ENCODE measurements at places on chromosomes 1 and 21. TPM values are rescaled to one million over a fixed set of nuclear protein-coding genes. Genes with fewer than 3 reads are reported as not detected.

Gene DOP1B
- 1.4 TPM for total RNA-seq

Gene FMO1
- total RNA-seq: not detected

Gene LINGO4
- total RNA-seq: not detected

Gene CYP4A11
- total RNA-seq: not detected

Gene PPM1J
- total RNA-seq: not detected

Gene KRTAP19-3
- total RNA-seq: not detected

Gene CYP4Z1
- total RNA-seq: not detected

Gene FAM151A
- total RNA-seq: not detected

Gene AQP10
- total RNA-seq: not detected

Gene P3H1
- total RNA-seq: 182 TPM

Gene PRDM16
- total RNA-seq: 0.05 TPM

Gene NCAM2
- not detected for total RNA-seq

Gene RNU1-2
- under 0.01 TPM for total RNA-seq

Gene BCL2L15
- 0.13 TPM for total RNA-seq

Gene IBA57
- total RNA-seq: 2.3 TPM

Gene SEC16B
- 0.82 TPM for total RNA-seq

Gene RHEX
- not detected for total RNA-seq

Gene VASH2
- total RNA-seq: 1.0 TPM

Gene BCAS2
- 79.5 TPM for total RNA-seq

Gene PPT1
- 85.2 TPM for total RNA-seq

Gene OR10T2
- total RNA-seq: not detected

Gene SSX2IP
- total RNA-seq: 14.0 TPM

Gene PRAMEF17
- total RNA-seq: not detected

Gene SLC50A1
- total RNA-seq: 23.4 TPM

Gene GPR3
- 0.38 TPM for total RNA-seq

Gene FCGR1A
- total RNA-seq: not detected

Gene MRPL24
- 70.0 TPM for total RNA-seq

Gene CD52
- total RNA-seq: not detected

Gene NGF
- 1.3 TPM for total RNA-seq

Gene KCNA3
- not detected for total RNA-seq

Gene HEYL
- total RNA-seq: 12.7 TPM

Gene PRAMEF8
- not detected for total RNA-seq

Gene LRRC47
- 46.4 TPM for total RNA-seq

Gene RPTN
- not detected for total RNA-seq

Gene TSACC
- not detected for total RNA-seq

Gene BRINP3
- not detected for total RNA-seq

Gene SPATA21
- total RNA-seq: not detected

Gene ASAP3
- total RNA-seq: 19.5 TPM

Gene LRRC40
- 30.9 TPM for total RNA-seq

Gene MPL
- not detected for total RNA-seq

Gene GUCA2A
- total RNA-seq: not detected

Gene ARMH1
- not detected for total RNA-seq

Gene CSMD2
- total RNA-seq: 0.87 TPM

Gene ALPL
- total RNA-seq: 410 TPM

Gene OLIG2
- not detected for total RNA-seq

Gene OR2L8
- not detected for total RNA-seq

Gene RASSF5
- total RNA-seq: 2.7 TPM

Gene RWDD3
- 14.4 TPM for total RNA-seq

Gene VSIG8
- not detected for total RNA-seq

Gene OR2T3
- not detected for total RNA-seq

Gene RGS13
- total RNA-seq: not detected

Gene BGLAP
- not detected for total RNA-seq

Gene LCE3A
- total RNA-seq: not detected

Gene TAS1R3
- 0.03 TPM for total RNA-seq
